CD4-positive, alpha-beta T cell treated with Interleukin-17A for 4 hours (primary cell): ENCODE measurements at places on chromosomes 2 and 18.

GRCh38 chr2:18214936-18215335, 336.5 kb downstream of the KCNS3 start:
- DNase-seq: no peak

DNA sequence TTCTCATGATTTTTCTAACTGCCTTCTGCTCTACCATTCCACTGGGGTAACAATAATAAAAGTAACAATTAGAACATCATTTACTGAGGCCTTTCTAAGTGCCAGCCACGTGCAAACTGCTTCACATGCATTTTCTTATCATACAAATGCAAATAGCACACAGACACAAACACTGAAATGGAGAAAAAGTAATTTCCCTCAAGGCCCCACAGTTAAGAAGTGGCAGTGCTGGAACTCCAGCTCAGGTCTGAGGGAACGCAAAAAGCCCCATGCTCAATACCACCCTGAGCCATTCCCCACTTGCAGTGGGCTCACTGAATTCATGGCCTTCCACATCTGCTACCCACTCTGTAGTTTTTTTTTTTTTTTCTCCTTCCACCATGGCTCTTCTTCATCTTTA, 140.6 kb downstream of the UPP2 start:
- DNase-seq: no peak

DNA sequence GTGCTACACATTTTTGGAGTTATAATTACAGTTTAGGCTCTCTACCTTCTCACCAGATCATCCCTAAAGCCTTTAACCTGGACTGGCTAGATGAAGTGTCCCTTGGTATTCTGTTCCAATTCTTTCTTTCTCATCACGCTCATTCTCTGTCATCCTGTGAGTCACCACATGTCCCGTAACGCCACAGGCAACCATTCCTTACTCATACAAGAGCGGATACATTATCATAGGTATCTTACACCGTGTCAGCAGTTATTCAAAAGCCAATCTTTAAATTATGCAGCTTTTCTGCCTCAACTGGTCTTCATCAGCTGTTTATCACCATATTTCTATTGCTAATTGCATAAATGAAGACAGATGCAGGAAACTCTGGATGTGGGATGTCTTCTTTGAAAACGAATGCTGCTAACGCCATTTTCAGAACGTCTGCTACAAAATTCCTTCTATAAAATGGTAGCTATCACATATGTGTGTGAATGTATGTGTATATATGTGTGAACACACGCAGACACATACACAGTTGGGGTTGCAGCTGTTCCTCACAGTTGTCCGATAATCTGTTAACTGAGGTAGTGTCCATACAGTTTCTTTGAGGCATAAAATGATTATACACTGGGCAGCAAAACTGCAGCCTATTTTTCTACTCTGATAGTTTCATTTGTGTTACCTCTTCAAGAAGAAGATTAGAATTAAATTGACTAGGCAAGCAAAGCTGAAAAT, 47.9 kb downstream of the EML6 start:
- DNase-seq: no peak

DNA sequence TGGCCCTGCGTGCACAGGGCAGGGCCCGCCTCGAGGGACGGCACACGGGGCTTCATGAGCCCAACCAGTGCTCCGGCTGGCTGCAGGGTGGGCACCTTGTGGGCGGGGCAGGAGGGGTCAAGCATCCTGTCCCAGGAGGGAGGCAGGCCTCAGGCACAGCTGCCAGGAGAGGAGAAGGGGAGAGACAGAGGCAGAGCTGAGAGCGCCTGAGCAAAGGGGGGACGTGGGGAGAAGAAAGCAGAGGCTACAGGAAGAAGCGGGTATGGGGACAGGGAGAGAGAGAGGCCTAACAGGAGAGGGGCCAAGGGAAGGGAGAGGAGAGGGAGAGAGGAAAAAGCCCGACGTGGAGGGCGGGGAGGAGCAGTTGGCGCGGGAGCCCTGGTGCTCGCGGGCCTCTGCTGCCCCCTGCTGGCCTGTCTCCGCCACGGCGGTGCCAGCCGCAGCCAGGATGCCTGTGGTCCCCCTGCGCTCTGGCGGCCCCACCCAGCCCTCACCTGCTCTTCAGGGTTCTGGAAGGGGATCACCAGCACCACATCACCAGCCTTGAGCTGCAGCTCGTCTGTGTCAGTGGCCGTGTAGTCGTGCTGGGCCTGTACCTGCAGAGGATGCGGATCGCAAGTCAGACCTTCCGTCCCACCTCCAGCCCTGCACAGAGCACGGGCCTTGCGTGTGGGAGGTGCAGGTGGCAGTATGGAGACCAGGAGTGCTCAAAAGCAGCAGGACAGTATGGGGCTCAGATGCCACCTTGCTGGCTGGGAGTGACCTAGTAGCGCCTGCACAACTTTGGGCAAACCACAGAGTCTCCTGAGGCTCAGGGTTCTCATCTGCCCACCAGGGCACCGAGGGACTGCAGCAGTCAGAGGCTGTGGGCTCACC, 56.8 kb downstream of the BIN1 start:
- DNase-seq: peak; percentile 74

DNA sequence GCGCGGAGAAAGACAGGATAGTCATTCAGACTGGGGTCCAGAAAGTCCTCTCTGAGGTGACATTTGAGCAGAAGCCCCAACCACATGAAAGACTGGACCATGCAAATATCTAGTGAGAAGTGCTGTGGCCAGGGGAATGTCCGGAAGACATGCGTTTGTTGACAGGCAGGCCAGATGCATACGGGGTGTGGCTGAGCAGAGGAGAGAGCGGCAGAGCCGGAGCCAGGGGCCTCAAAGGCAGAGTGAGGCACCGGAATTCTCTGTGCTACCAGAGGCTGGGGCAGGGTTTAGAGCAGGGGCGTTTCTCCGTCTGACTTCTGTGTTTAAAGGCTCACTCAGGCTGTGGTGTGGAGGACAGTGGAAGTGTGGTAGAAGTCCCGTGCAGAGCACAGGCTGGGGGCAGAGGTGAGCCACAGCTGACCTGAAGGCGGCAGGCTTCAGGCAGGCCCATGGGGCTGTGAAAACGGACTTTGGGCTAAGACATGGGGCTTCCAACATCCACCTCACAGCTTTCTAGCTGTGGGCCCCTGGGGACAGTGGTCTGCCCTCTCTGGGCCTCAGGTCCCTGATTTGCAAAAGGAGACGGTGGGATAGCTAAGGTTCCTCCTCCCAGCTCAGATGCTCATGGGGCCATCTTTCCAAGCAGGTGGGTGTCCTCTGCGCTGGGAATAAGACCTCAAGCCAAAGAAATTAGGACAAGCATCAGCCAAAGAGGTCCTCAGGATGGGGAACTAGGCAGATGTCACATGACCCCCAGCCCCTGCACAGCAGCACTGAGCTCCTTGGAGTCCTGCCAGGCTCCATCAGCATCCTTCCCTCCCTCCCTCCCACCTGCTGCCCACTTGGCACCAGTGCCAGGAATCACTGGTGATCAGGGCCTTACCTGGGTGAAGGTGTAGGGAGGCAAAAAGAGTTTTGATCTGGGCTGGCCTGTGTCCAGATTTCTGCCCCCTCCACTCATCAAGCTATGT, 11.2 kb downstream of the RUFY4 start:
- no peak for DNase-seq

DNA sequence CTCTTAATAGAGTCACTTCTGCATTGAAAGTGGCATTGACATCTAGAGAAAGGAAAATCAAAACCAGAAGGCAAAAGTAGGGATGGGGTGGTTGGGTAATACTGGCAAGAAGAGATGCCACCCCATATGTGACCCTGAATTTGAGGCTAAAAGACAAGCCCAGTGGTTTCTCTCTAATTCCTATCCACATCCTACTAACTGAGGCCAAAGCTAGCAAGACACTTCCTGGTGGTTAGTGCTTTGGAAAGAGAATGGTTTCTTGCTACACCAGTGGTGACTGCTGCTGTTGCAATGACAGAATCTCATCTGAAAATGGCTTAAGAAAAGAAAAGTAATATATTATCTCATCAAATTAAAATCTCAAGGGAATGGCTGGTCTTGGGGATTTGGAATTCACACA, 640.6 kb downstream of the EPHA4 start:
- DNase-seq: no peak

GRCh38 chr2:98494699-98495098, 50.0 kb downstream of the INPP4A start:
- DNase-seq: no peak

DNA sequence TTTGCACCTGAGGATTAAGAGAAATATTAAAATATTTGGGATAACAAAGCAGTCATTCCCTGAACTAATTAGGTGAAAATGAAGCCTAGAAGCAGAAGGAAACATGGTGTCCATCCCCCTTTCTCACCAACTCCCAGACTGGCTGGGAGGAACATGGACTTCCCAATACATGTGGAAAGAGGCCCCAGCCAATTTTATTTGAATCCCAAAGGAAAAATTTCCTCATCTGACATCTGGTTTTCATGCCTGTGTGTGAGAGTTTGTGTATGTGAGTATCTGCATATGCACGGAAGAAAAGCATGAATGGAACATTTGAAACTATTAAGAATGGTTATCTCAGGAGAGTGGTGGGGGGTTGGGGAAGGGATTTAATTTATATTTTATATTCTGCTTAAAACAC, 84.3 kb downstream of the COPS8 start:
- no peak for DNase-seq

- DNase-seq: no peak
These were observed 79.9 kb downstream of the KCTD18 start for GRCh38 chr2:200430017-200430416.

DNA sequence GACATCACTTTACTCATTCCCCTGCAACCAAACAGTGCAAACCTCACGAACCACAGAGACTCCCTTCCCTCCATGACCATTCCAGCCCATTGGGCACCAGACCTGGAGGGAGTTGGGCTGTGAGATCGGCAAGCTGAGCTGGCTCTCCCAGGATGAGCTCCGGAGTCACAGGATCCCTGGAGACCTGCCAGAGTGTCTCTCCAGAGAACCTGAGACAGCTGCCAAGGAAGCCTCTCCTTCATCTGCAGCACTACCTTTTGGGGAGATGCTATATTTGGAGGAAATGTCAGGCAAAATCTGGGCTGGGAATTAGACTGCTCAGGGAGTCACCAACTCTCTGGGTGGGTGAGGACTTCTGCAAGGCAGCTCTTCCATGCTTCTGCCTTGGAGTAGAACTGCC, 417.4 kb downstream of the TNS1 start:
- DNase-seq: no peak

- no peak for DNase-seq
These were observed 1.2 kb downstream of the PJVK start for GRCh38 chr2:178452334-178452733.

DNA sequence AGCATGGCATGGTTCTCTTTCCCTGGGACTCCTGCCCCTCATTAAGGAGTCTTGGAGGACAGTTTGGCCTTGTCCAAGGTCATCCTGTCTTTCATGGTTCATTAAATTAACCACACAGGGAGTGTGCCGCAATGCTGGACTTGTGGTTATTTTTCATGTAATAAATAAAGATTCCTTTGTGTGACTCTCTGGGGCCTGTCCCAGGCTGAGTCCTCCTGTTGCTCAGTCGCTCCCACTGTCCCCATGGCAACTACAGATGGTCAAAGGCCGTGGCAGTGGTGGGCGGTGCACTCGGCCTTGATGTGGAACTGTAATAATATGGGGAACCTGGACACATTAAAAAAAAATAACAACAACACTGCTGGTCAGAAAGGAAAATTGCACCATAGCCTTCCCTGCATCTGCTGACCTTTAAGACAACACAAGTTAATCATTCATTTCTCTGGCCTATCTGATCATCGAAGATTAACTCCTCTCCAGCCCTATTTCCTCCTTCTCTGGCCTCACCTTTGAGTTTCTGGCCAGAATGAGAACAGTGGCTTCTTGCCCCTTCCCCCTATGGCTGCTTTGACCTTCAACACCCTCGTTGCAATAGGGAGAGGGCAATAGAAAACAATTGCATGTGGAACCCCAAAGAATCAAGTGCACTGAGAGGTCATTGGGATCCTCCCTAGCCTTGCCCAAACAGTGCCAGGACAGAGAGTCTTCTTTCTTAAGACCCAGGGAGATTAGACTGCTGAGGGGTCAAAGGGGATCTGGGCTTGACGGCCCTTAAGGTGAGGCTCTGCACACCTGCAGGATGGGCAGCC, 44.7 kb downstream of the PSD4 start:
- no peak for DNase-seq

- peak; percentile 20 for DNase-seq
These were observed 104.4 kb upstream of the SALL3 start for GRCh38 chr18:78875016-78875777.

- DNase-seq: no peak
These were observed 74.1 kb upstream of the SMAD7 start for GRCh38 chr18:49024804-49025421.

GRCh38 chr2:28250006-28250405, 142.7 kb upstream of the FOSL2 start:
- DNase-seq: no peak

DNA sequence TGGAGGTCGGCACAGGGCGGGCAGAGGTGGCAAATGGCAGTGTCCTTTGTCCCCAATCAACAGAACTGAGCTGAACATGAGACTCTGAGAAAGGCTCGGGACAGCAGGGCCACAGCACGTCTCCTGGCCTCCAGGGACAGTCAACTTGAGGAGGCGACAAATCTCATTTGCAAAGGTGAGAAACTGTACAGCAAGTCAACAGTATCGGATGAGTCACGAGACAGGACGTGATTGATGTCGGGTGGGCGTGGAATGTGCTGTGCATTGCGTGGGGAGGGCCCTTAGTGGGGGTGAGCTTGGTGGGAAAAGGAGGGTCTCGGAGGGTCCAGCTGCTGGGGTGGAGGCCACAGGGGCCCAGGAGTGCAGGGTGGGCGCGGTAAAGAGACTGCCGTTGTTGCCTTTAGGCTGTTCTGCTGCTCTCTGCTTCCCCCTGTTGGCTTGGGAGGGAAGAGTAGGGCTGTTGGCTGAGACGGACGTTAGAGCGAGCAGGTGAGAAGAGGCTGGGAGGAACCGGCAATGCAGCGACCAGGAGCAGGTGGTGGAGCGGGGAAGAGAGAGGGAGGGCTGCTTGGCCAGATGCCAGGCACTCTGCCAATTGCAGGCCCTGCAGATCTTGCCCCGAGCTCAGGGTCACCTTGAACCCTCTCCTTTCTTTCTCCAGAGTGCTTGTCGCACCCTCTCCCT, 164.3 kb downstream of the BCL2 start:
- peak; percentile 87 for DNase-seq

DNA sequence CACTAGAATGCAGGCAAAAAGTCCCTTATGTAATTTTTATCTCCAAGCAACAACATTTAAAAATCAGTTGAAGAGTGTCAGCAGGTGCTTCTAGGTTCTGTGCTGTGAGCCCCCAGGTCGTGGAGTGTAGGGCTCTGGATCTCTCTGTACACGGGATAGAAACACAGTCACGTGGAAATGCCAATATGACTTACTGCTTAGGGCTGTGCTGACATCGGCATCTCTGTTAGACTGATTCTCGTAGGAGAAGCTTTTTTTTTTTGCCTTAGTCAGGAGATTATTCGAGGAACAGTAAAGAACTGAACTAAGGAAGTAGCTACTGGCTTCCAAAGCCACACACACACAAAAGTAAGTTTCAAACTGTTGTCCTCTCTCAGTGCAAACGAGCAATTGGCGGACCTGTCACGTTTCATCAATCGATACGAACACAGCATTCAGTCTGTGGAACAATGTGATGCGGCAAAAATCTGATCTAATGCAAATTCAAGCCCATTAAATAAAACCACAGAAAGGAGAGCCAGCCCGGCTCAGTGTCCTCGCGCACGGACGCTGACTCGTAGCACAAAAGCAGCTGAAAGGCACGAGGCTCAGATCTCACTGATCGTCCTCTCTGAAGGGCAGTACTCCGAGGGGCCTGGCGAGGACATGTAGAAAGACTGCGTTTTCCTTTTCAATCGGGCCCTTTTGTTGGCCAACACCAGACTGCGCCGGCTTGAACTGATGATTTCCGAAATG, 41.5 kb downstream of the PRELID3A start:
- no peak for DNase-seq

- DNase-seq: no peak
These were observed 521.0 kb downstream of the ADCYAP1 start for GRCh38 chr18:1425679-1426078.
